Smooth muscle cell of the umbilical artery (primary cell): ENCODE measurements at places on chromosomes 2 and 18. TPM values are rescaled to one million over a fixed set of nuclear protein-coding genes. Genes with fewer than 3 reads are reported as not detected.

POTEJ gene
- total RNA-seq: not detected in 2 replicates

FBLN7 gene
- 0.18 and 0.30 TPM in 2 replicates for total RNA-seq

ICOS gene
- not detected in 2 replicates for total RNA-seq

WDR12 gene
- total RNA-seq: 44.2 and 56.6 TPM in 2 replicates

RBKS gene
- 0.69 and 1.5 TPM in 2 replicates for total RNA-seq

MYO1B gene
- 87.3 and 126 TPM in 2 replicates for total RNA-seq

LRRTM1 gene
- total RNA-seq: not detected in 2 replicates

COQ10B gene
- total RNA-seq: 55.2 and 72.2 TPM in 2 replicates

CSRNP3 gene
- total RNA-seq: 2.7 and 3.9 TPM in 2 replicates

SSB gene
- 92.3 and 112 TPM in 2 replicates for total RNA-seq

SERPINB3 gene
- total RNA-seq: not detected in 2 replicates

PDE1A gene
- 0.32 and 0.89 TPM in 2 replicates for total RNA-seq

SLC9A4 gene
- not detected in 2 replicates for total RNA-seq

HAUS1 gene
- total RNA-seq: 35.6 and 57.3 TPM in 2 replicates

GPR39 gene
- total RNA-seq: 1.8 and 7.4 TPM in 2 replicates

FSHR gene
- total RNA-seq: not detected in 2 replicates

CNTNAP5 gene
- not detected in 2 replicates for total RNA-seq

SYT4 gene
- total RNA-seq: not detected in 2 replicates

BCL2 gene
- 0.89 and 1.3 TPM in 2 replicates for total RNA-seq

SFTPB gene
- total RNA-seq: not detected in 2 replicates

RNU2-63P gene
- total RNA-seq: 78.4 TPM in 1 of 2 replicates, not detected in the other

ATP8B1 gene
- total RNA-seq: 9.5 and 74.6 TPM in 2 replicates

TUBA3D gene
- not detected in 2 replicates for total RNA-seq

RIT2 gene
- total RNA-seq: not detected in 2 replicates
